Chondrocyte (in vitro differentiated cells): ENCODE measurements at places on chromosomes 13 and 19. TPM values are rescaled to one million over a fixed set of nuclear protein-coding genes. Genes with fewer than 3 reads are reported as not detected.

GRCh38 chr13:27601803-27602202 lies 18.5 kb downstream of the LNX2 start:
- DNase-seq, result no peak

DNA sequence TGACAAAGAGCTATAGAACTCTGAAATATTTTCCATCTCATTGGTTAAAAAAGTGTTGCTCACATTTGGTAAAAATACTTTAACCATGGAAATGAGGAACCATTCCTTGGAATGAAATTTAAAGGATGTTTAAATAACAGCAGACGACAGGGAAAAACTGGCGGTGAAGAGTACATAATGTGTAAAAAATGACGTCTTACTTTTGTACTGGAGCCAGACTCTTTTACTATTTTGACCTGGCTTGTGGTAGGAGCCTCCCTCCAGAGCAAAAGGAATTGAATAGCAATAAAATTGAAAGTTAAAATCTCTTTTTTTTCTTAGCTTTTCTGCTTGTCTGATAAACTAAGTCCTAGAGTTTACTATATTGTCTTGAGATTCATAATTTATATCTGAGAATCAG lies 426.2 kb upstream of the KLHL1 start:
- no peak for DNase-seq

GRCh38 chr19:1752009-1752756 lies 1.1 kb upstream of the ONECUT3 start:
- no peak for DNase-seq

DNA sequence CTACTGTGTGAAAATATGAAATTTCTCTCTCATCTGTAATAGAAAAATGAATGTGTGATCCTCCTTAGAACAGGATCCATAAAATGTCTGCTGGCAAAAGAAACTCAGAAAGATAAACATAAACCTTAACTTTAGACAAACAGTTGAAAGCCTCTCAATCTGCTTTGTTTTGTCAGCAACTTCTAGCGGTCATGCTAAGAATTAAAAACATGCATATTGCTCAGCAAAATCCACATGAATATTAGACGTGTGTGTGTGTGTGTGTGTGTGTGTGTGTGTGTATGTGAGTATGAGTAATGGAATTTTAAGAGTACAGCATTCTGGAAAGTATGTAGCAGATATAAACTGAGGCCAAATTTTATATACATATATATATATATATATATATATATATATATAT lies 1779.2 kb upstream of the MIR17HG start:
- no peak for DNase-seq

DNA sequence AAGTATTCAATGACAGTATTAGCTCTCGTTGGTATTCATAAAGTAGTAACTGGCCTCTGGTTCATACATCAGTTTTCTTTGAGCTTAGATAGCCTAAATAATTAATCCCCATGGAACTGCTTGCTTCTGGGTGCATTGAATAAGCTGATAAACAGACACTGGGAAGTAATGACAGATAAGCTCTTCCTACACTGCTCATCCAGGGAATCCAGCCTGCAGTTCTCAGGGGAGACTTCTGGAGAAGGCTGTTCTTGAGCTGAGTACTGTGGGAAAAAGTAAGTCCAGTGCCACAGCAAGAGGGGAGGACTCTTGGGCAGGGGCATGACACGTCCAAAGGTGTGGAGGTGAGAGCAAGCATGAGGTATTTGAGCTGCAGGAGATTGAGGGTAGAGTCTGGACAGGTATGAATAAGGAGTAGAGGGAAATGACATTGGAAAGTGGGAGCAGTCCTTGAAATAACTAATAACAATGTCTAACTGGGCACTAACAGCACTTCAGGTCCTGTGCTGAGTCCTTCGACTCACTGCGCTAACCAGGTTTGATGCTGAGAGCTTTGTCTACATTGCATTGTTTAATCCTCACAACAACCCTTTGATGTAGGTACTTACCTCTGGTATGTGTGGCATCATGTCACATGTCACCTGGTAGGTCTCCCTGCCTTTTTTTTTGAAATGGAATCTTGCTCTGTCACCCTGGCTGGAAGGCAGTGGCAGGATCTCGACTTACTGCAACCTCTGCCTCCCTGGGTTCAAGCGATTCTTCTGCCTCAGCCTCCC lies 7.2 kb downstream of the GARRE1 start:
- no peak for DNase-seq

- DNase-seq, result no peak
Measured at GRCh38 chr13:20311596-20311995, 79.5 kb upstream of the GJB6 start.

GRCh38 chr13:59745392-59745788 lies 418.3 kb downstream of the DIAPH3 start:
- no peak for DNase-seq

DNA sequence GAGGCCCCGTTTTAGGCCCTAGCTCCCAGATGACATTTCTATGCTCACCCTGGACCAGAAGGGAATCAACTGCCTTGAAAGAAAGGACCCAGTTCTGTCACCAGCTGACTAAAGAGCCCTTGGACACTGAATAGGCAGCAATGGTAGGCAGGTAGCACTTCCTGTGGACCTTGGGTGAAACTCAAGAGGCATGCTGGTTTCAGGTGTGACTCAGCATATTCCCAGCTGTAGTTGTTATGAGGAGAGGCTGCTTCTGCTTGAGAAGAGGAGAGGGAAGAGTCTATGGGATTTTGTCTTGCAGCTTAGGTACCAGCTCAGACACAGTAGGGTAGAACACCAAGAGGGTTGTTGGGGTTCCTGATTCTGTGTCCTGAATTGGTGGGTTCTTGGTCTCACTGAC lies 37.9 kb upstream of the HTR2A start:
- DNase-seq, result no peak

DNA sequence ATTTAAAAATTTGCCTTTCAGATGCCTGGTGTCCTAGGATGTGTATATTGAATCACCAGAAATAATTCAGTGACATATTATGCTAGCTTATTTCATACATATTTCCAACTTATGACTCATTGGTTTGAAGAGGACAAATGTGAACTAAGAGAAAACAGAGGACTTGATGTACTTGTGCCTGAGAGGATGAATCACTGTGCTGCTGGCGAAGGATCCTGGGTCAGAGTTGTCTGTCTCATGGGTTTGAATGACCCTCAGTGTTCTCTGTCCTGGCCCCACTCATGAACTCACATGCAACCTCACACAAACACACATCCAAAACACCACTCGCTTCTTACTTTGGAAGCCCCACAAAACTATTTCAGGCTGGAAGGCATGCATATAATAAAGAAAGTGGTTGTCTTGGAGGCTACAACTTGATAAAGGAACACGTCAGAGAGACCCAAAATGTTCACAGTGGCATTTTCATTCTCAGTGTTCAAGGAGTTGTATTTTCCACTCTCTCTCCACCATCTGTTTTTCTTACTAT lies 129.0 kb upstream of the SPRY2 start:
- DNase-seq, result no peak

DNA sequence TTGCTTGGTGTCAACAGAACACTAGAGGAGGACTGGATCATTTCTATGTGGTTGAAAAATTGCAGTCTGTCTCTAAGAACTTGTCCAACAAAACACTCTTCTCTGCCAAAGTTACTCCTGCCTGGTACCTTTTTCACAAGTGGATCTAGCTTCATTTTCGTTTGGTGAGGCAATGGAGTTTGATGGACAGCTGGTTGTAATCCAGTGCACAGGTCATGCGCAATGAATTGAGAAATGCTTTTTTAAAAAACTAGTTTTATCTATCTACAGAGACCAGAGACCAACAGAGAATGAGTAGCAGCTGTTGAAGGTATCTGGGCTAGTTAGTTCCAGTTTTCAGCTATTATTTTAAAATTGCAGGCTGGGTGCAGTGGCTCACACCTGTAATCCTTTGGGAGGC lies 12.0 kb upstream of the KBTBD6 start:
- no peak for DNase-seq

DNA sequence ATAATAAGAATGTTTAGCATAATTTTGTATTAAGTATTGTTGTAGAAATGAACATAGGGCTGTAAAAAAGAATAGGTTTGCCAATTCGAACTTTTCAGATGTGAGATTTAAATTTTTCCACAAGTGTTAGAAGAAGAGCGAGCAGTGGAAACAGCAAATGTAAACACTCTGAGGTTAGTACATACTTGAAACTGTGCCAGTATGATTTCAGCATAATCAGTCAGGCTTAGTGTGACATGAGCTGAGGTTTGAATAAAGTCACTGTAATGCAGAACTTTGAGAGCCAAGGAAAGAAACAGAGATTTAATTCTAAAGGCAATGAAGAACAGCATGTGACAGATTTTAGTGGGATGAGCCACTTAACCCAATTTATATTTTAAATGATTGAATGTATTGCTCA lies 2166.4 kb downstream of the PCDH9 start:
- DNase-seq, result no peak

DNA sequence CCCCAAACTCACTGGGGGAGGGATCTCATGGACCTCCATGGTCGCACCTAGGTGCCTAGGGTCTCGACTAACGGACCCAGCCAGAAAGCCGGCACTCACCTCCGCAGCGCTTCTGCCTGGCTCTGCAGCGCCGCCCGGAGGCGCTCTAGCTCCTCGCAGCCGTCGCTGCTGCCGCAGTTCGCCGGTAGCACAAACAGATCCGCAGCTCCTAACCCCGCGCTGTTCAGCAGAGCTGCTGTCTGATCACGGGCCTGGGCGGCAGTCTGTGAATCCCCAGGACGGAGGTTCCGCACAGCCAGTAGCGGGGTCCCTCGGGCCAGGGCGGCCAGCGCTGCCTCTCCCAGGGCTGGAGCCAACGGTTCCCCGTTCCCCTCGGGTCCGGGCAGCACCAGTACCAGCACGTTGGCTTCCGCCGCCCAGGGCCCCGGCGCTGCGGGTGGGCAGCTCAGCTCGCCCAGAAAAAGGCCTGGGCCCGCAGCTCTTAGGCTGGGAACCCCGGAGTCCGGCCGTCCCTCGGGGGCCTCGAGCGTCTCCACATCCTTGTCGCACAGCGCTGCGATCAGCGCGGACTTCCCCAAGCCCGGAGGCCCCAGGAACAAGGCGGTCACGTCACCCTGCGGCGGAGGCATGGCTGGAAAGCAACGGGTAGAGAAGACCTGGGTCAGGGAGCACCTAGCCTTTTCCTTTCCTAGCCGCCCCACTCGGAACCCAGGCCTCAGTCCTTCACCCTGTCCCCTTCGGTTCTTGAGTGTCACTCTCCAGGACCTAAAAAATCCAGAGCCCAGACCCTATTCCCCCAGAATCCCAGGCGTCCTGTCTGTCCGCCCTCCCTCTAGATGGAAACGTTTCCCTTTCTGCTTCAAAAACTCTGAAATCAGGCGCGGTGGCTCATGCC lies 977 bp downstream of the IRGQ start:
- DNase-seq, result no peak

GRCh38 chr13:104571161-104571892 lies 1505.1 kb upstream of the SLC10A2 start:
- DNase-seq, result no peak

DNA sequence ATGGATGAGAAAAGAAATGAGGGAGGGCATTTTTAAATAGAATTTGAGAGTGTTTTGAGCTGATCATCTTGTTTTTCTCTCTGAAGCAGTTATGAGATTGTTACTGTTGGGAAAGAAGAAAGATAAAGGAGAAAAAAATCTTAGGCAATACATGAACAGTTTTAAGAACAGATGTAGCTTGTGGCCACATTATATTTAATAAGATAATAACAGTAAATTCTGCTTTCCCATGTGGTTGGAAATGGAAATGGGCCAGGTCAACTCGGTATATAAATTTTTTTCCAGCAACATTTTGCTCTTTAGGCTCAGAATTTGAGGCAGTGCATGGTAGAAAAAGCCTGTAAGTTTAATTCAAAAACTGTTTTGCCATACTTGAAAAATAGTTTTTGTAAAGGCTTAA lies 118.7 kb downstream of the POSTN start:
- no peak for DNase-seq

DNA sequence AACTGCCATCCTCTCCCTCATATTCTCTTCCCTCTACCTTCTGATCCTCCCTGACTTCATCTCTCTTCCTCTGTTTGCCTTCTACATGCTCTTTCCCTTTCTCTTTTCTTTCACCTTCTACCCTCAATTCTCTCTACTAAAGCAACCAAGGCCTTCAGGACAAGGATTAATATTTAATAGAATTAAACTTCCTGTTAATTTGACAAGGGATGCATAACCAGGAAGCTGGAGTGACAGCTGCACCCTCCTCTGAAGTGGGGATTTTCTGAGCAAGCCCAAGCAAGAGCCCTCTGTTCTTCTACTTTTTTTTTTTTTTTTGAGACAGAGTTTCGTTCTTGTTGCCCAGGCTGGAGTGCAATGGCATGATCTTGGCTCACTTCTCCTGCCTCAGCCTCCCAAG lies 63.4 kb upstream of the MED4 start:
- no peak for DNase-seq

- no peak for DNase-seq
Measured at GRCh38 chr19:55959996-55960675, 12.5 kb downstream of the NLRP8 start.

DNA sequence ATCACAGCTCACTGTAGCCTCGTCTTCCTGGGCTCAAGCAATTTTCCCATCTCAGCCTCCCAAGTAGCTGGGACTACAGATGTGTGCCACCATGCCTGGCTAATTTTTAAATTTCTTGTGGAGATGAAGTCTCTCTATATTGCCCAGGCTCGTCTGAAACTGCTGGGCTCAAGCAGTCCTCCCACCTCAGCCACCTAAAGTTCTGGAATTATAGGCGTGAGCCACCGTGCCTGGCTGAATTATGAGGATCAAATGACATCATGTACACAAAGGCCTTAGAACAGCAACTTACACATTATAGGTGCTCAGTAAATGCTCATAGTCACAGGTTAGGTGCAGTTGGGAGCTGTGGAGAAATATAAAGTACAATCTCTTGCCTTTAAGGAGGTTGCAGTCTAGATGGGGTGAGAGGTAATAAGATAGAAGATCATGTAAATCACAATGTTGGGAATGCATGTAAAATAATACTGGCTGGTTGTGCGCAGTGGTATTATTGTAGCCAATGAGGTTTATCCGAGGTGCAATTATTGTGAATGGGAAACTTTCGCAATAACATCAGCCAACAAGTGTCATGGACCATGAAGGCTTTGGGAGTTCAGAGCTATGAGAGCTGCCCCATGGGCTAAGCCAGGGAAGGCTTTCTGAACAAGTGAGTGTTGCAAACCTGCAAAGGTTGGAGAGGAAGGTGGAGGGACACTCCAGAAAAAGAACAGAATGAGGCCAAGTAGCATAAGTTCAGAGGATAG lies 29.8 kb upstream of the CXCL17 start:
- no peak for DNase-seq

The FXYD7 gene
- not detected in 3 replicates for total RNA-seq

The DENND1C gene
- not detected in 3 replicates for total RNA-seq

The DIAPH3 gene
- 20.7 to 24.1 TPM (median 23.7 TPM) in 3 replicates for total RNA-seq

The CTU1 gene
- total RNA-seq, result 5.2 to 6.1 TPM (median 5.2 TPM) in 3 replicates

The C13orf46 gene
- total RNA-seq, result 1.7 to 2.2 TPM (median 2.0 TPM) in 3 replicates

The CRB3 gene
- total RNA-seq, result 0.32 TPM in 1 of 3 replicates, not detected in the others

The KCTD4 gene
- total RNA-seq, result not detected in 3 replicates

The CACNG6 gene
- total RNA-seq, result not detected in 3 replicates

The EXOC3L2 gene
- 0.37 to 1.3 TPM (median 0.51 TPM) in 3 replicates for total RNA-seq

The CNFN gene
- 0.89 TPM in 1 of 3 replicates, not detected in the others for total RNA-seq

The SLC7A9 gene
- total RNA-seq, result 0.35 to 0.60 TPM (median 0.41 TPM) in 3 replicates
